ENCODE measurements at places on chromosomes 5 and 9. TPM values are rescaled to one million over a fixed set of nuclear protein-coding genes. Genes with fewer than 3 reads are reported as not detected.

- H3K27me3 ChIP-seq: no peaks in the 10 kb centered on the region
- peaks cover 5% of the 10 kb centered on the region for H3K4me1 ChIP-seq
- no peak for DNase-seq
- H3K27ac ChIP-seq: no peak overlapping the region
Measured at GRCh38 chr9:99172124-99173091, 49.3 kb downstream of the ALG2 start.

DNA sequence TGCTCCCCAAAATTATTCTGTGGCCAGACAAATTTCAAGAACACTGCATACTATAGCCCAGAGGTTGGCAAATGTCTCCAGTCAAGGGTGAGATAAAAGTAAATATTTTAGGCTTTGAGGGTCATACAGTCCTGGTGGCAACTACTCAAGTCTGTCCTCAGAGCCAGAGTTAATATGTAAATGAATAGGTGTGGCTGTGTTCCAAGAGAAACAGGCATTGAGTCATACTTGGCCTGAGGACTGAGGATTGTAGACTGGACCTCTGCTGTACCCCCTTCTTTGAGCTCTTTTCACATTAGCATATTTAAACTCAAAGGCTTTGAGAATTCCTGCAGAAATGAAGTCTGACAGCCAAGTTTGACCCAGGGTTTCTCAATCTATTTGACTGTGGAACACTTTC lies 129.2 kb upstream of the PTCH1 start:
- no peak overlapping the region for H3K4me3 ChIP-seq
- no peaks in the 10 kb centered on the region for H3K36me3 ChIP-seq
- H3K27me3 ChIP-seq: no peaks in the 10 kb centered on the region

DNA sequence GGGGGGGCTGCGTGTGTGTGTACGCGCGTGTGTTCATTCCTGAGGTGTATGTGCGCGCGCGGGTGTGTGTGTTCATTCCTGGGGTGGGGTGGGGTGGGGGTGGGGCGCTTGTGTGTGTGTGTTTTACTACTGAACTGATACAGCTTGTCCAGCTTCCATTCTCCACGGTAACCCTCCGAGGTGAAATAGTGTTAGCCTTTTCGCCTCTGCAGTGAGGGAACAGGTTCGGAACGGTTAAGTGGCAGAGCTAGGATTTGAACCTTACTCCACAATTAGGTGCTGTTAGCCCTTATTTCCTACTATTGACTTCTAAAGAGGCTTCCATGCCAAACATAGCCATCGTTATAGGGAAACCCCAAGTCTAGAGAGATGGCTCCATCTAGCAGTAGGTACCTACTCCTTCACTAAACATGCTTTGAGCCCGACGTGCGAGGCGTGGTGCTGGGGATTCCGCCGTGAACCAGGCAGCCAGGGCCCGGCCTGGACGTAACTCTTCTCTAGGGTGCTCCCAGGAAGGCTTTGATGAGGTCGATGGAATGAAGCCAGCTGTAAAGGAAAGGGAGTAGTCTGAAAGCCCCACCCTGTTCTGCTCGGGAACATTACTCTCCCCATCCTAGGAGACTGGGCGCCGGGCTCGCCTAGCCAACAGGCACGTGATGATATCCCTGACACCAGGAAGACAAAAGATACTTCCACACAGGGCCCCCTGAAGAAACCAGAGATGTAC lies 782 bp upstream of the SKP1 start:
- H3K36me3 ChIP-seq: peaks cover 13% of the 10 kb centered on the region
- H3K4me3 ChIP-seq: peak overlapping the region; percentile 98
- H3K4me1 ChIP-seq: peaks cover 18% of the 10 kb centered on the region
- H3K27ac ChIP-seq: peak overlapping the region; percentile 98
- DNase-seq: peak; percentile 8
- H3K27me3 ChIP-seq: no peaks in the 10 kb centered on the region

Gene MTRR
- 26.8 TPM for total RNA-seq

- H3K27ac ChIP-seq: no peak overlapping the region
- no peak overlapping the region for H3K4me3 ChIP-seq
- H3K36me3 ChIP-seq: no peaks in the 10 kb centered on the region
- no peak for DNase-seq
- H3K27me3 ChIP-seq: no peaks in the 10 kb centered on the region
Measured at GRCh38 chr5:22560147-22560546, 293.0 kb downstream of the CDH12 start.

DNA sequence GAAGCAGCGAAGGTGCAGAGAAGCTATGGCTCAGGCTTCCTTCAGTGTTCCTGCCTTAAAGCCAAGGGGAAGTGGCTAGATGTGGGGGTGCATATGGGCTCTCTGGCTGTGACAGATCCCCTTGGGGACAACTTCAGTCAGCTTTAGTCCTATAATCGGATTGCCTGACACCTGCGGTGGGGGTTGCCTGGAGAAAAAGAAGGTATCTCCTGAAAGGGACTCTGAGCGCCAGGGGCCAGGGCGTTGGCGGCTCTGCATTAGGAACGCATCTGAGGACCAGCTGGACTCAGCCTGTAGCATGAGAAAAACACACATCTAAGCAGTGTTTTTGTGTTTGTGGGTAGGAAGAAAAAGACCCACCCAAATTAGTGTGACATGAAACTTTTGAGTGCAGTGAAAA lies 84.3 kb upstream of the OTULINL start:
- H3K4me3 ChIP-seq: no peak overlapping the region
- no peak overlapping the region for H3K27ac ChIP-seq
- H3K4me1 ChIP-seq: no peaks in the 10 kb centered on the region
- no peak for DNase-seq
- peaks cover 11% of the 10 kb centered on the region for H3K36me3 ChIP-seq

DNA sequence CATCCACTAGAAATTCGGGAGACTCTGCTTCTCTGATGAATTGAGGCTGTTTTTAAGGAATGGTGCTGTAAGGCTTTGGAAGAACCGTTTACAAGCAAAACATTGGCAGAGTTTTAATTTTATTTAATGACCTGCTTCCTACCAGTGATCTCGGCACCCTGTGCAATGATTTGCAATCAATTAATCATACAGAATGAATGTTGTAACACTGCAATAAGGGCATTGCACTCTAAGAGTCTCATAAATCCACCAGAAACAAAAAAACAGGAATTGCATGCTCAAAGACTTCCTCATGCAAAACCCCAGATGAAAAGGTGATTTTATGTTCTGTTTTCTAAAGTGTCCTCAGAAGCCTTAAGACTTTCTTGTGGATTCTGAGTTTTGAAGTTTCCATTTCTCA lies 295.7 kb downstream of the ARHGEF28 start:
- DNase-seq: no peak
- H3K36me3 ChIP-seq: no peaks in the 10 kb centered on the region
- H3K4me3 ChIP-seq: no peak overlapping the region
- H3K4me1 ChIP-seq: no peaks in the 10 kb centered on the region

DNA sequence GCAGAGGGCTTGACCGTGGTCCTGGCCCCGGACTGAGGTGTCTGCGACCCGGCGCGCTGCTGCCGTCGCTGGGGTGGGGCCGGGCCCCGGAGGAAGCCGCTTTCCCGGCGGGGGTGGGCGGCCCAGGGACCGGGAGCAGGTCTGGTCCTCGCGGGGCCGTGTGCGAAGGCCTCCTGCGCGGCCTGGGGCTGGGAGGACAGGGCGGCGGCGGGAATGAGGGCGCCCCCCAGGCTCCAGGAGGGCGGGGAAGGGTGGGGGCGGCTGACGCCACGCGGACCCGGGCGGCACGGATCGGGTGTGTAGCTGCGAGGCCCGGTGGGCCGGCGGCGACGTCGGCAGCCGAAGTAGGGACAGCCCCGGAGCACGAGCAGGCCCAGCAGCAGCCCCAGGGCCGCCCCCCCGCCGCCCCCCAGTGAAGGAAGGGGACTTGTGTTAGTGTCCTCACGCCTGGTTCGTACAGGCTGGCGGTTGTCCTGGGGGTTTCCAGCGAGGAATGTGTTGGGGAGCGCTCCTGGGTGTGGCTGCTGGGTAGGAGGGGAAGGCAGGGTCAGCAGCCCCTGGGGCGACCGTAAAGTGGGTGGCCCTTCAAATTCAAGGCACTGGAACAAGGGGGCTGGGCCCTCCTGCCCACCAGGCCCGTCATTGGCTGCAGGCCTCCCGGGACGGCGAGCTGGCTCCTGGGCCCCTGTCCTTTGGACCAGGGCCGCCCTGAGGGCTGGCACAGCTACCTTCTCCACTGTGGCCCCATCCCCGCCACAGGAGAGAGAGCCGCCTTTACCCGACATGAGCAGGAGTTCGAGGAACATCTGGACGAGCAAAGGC lies 597 bp upstream of the TMEM250 start:
- H3K27me3 ChIP-seq: no peaks in the 10 kb centered on the region
- H3K36me3 ChIP-seq: peaks cover 21% of the 10 kb centered on the region
- peak overlapping the region; percentile 53 for H3K4me3 ChIP-seq
- H3K27ac ChIP-seq: peak overlapping the region; percentile 32
- peaks cover 16% of the 10 kb centered on the region for H3K4me1 ChIP-seq

GRCh38 chr5:1299511-1299850 lies 4.6 kb upstream of the TERT start:
- no peaks in the 10 kb centered on the region for H3K36me3 ChIP-seq
- peaks cover 26% of the 10 kb centered on the region for H3K4me1 ChIP-seq
- H3K4me3 ChIP-seq: no peak overlapping the region
- no peak overlapping the region for H3K27ac ChIP-seq
- DNase-seq: no peak

- H3K27ac ChIP-seq: no peak overlapping the region
- no peaks in the 10 kb centered on the region for H3K27me3 ChIP-seq
- no peaks in the 10 kb centered on the region for H3K4me1 ChIP-seq
- no peak for DNase-seq
- H3K4me3 ChIP-seq: no peak overlapping the region
- H3K36me3 ChIP-seq: peaks cover 4% of the 10 kb centered on the region
Measured at GRCh38 chr9:98230304-98230703, 25.1 kb downstream of the TBC1D2 start.

DNA sequence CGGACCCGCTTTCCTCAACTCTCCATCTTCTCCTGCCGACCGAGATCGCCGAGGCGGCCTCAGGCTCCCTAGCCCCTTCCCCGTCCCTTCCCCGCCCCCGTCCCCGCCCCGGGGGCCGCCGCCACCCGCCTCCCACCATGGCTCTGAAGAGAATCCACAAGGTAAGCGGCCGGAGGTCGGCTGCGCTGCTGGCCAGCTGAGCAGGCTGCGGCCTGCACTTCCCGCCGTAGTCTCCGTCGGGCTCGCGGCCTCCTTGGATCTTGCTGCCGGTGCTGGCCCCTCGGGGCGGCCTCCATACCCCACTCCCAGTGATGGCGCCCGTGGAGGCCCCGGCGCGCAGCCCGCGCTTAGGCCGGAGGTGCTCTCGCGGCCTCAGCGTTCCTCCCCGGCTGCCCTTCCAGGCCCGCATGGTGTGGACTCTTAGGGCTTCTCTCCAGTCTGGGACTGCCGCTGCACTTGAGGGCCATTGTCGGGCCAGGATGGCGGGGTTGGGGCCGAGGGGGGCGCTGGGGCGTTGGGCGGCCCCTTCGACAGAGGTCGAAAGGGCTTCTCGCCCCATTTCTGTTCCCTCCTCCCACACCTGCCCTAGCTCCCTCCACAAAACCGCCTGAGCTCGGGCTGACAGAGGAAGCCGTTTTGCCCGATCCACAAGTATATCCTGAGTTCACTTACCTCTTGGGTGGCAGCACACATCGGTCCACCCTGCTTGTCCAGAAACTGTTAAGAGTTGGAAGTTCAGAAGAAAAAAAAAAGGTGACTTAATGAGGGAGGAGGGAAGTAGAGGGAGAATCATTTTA lies 714 bp downstream of the UBE2D2 start:
- peaks cover 6% of the 10 kb centered on the region for H3K36me3 ChIP-seq
- peaks cover 41% of the 10 kb centered on the region for H3K4me1 ChIP-seq
- H3K27me3 ChIP-seq: no peaks in the 10 kb centered on the region
- peak overlapping the region; percentile 98 for H3K27ac ChIP-seq

GRCh38 chr9:34272101-34272541 lies 56.9 kb downstream of the KIF24 start:
- H3K27me3 ChIP-seq: no peaks in the 10 kb centered on the region
- peaks cover 5% of the 10 kb centered on the region for H3K36me3 ChIP-seq
- H3K27ac ChIP-seq: no peak overlapping the region
- H3K4me3 ChIP-seq: no peak overlapping the region

Gene GPRIN1
- total RNA-seq: 2.7 TPM

GRCh38 chr9:26460624-26461023 lies 432.0 kb downstream of the CAAP1 start:
- H3K27me3 ChIP-seq: no peaks in the 10 kb centered on the region
- H3K4me1 ChIP-seq: no peaks in the 10 kb centered on the region
- DNase-seq: no peak

DNA sequence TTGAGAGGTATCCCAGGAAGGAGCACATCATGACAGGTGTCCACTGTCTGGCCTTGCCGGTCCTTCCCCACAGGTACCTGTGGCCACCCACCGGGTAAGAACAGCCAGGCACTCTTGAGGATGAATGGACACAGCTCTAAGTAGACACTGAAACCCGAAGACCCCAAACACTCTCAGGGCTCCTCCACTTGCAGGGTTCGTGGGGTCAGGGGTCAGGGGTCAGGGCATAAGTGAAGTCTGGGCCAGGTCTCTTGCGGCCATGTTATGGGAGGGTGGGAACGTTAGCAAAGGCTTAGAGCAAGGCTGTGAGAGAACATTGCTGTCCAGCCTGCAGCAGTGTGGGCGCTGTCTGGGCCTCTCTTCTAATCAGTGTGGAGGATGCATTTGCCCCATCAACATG lies 40.0 kb downstream of the MAPK9 start:
- H3K36me3 ChIP-seq: peaks cover 55% of the 10 kb centered on the region
- no peaks in the 10 kb centered on the region for H3K4me1 ChIP-seq
- H3K27me3 ChIP-seq: no peaks in the 10 kb centered on the region
- H3K4me3 ChIP-seq: no peak overlapping the region
- DNase-seq: no peak

Gene GFRA3
- total RNA-seq: 0.14 TPM

Gene SELENOP
- 115 TPM for total RNA-seq

DNA sequence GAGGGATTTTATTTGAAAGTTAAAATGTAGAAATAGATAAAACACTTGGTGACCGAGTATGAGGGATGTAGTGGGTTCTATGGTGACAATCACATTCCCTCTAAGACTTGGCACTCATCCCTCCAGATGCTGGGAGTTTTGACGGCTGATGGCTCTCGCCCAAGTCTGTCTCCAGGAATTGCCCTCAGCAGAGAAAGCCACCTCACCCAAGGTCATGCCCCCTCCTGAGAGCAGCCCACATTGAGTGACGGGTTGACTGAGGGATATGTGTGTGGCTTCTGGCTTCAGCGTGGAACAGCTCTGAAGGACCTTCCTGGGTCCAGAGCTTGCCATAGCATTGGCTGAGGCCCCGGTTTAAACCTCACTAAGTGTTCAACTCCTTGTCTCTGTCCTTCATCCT lies 19.4 kb downstream of the CAVIN4 start:
- peaks cover 13% of the 10 kb centered on the region for H3K4me1 ChIP-seq
- H3K36me3 ChIP-seq: no peaks in the 10 kb centered on the region
- no peak overlapping the region for H3K27ac ChIP-seq
- DNase-seq: no peak
- peaks cover 14% of the 10 kb centered on the region for H3K27me3 ChIP-seq

Gene AK8
- 1.8 TPM for total RNA-seq
